Lung microvascular endothelial cell (primary cell): ENCODE measurements at places on chromosomes 7 and 10.

DNA sequence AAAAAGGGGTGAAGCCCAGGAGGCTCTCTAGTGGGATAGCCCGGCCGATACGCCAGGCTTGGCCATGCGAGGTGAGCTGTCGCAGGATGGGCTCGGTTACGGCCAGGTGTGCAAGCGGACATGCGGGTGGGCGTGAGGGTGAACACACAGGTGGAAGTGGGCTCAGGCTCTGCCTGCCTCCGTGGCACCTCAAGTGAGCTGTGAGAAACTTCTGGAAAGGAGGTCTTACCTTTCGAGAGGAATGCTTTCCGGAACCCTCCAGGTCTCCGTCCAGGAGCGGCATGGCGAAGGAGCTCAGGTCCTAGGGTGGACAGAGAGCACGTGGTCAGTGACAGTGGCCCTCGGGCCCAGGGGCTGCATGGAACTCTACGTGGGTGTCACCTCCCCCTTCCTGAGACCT, 90.7 kb downstream of the PRKAG2 start:
- DNase-seq, result no peak

DNA sequence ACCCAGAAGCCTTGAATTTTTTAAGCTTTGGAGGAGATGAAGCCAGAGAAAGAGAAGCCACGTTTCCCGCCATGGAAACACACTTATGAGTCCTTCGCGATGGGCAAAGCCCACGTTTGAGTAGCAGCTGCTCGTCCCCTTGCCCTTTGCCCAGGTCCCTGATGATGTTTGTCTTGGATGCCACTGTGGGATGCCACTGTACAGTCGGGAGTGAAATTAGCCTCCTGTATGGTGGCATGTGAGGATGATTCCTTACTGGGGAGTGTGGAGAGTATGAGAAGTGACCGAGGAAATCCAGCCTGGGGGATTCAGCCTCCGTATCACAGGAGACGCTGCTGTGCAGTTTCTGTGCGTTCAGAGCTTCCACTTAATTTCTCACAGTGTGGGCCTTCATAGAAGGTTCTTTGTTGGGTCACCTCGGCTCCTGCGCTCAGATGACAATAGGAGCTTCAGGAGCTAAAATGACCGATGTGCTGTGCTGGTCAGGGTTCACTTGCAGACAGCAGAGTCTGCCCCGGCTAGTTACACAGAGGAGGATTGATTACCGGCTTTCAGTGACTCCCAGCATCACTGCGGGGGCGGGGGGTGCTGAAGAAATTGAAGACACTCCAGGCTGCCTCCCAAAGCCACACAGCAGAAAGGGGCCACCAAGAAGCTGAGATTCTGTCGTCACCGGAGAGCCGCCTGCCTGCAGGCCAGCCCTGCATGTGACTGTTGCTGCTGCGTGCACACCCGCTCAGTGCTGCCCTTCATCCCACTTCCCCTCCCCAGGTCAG, 122.1 kb upstream of the SFMBT2 start:
- DNase-seq, result no peak

GRCh38 chr10:67541411-67541810, 154.6 kb downstream of the CTNNA3 start:
- DNase-seq, result no peak

GRCh38 chr10:95214369-95214768, 20.3 kb downstream of the ACSM6 start:
- no peak for DNase-seq

DNA sequence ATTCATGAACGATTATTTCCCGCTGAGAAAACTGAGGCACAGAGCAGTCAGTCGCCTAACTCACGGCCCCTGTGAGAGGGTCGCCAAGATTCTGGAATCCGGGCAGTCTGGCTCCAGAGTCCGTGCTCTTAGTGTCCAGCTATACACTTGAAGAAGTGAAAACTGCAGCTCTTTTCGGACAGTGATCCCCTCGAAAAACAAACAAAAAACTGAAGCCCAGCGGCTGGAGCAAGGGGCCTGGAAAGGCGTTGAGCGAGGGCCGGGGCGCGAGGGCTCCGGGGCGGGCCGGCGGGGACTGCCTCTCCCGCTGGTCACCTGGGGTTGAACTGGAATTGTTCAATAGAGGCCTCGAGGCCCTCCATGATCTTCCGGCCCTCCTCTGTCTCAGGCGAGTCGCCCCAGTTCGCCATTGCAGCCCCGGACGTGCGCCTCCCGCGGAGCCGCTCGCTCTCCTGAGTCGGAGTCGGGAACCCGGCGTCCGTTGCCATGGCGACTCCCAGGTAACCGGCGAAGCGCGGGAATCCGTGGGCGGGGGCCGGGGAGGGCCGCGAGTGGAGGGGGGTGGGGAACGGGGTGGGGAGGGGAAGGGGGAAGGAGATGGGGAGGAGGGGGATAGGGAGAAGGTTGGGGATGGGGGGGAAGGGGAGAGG, 881 bp downstream of the C10orf67 start:
- DNase-seq, result no peak

DNA sequence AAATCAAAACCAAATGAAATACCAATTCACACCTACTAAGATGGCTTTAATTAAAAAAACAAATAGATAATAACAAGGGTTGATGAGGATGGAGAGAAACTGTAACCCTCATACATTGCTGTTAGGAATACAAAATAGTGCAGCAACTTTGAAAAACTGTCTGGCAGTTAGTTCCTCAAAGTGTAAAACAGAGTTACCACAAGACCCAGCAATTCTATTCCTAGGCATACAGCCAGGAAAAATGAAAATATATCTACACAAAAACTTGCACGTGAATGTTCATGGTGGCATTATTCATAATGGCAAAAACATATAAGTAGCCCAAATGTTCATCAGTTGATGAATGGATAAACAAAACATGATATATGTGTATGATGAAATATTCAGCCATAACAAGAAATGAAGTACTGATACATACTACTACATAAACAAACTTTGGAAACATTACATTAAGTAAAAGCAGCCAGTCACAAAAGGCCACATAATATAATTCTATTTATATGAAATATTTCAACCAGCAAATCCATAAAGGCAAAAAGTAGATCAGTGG, 83.5 kb downstream of the BRAF start:
- DNase-seq, result no peak

- DNase-seq, result no peak
Observed at GRCh38 chr10:104345515-104345914, 7.2 kb upstream of the ITPRIP start.

DNA sequence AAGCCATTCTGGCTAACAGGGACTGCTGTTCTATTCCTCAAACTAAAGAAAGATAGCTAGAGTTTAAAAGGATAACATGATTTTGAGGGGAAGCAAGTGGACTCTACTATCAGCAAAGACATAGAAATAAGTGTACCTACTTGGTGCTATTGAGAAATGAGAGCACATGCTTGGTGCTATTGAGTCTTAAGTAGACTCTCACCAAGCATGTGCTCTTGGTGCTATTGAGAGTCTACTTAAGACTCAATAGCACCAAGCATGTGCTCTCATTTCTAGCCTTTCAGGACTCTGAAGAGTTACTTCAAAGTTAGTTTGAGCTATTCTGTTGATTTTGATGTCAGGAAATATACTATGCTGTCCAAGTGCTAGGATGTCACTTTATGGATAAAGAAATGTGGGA, 733.0 kb upstream of the ZWINT start:
- DNase-seq, result no peak

- no peak for DNase-seq
Observed at GRCh38 chr10:130064783-130065182, 45.8 kb downstream of the C10orf143 start.

GRCh38 chr7:55118426-55118825, 99.6 kb downstream of the EGFR start:
- DNase-seq, result no peak

DNA sequence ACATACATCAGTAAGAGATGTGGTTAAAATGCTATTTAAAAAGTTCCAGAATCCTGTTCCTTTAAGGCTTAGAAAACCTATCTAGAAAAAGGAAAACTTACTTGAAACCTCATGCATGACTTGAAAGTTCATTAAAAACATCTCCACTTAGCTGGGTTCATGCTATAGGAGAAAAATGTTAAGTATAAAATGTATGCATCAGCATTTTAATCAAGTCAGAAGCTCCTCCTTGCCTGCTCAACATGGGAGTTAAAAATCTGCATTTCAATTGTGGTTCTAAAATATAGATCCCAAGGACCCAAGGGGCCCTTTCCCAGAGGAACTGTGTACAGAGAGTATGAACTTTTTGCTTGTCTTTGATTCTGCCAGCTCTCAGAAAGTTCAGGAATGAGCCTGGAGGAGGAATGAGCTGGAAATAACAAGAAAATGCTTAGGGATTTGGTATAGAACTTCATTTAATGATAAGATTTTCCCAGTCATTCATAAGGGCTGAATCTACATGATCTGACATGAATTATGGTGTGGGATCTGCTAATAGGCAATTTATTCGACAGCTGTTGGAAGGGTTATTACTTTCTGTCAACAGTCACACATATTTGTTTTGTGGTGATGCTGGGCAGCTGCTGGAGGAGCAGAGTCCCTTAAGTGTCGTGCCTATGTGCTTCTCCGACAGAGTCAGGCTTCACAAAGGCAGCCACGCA, 85.6 kb upstream of the MTPN start:
- DNase-seq, result no peak

DNA sequence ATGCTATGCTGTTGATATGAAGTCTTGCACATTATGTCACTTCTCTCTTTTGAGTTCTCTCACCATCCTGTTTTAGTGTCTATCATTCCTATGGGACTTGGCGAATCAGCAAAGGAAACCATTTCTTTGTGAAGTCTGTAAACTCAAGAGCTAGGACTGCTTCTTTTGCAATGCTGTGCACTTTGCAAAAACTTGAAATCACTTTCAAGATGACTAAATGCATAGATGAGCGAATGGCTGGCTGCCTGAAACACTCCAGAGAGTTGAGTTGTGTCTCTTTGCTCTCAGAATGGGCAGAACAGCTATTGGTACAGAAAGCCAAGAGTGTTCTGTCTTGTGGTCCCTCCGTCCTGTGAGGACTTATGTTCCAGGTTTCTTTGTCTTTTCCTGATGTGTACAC, 18.3 kb upstream of the ELMO1 start:
- DNase-seq, result no peak

DNA sequence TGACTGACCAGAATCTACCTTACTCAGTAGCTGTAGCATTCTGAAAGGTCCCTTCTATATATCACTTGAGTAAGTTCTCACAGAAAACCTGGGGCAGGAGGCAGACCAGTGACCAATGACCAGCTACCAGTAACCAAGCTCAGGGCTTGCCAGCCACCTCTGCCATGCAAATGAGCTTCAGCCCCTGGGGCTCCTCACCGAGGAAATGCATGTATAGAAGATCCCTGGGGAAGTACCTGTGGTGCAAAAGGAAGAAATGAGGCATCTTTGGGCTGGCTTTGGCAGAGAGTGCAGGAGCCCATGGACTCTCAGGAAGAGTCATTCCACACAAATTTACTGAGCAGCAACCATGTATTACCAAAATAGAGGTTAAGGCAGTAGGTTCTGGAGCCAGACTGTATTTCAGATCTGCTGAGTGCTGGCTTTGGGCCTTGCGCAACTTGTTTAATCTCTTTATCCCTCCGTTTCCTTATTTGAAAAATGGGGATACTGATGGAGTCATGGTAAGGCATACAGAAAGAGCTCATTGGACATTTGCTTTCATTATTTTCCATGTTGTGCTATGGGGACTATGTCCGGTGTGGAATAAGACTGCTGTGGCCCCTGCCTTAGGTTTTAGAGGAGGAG, 41.1 kb upstream of the FAM204A start:
- DNase-seq, result no peak

DNA sequence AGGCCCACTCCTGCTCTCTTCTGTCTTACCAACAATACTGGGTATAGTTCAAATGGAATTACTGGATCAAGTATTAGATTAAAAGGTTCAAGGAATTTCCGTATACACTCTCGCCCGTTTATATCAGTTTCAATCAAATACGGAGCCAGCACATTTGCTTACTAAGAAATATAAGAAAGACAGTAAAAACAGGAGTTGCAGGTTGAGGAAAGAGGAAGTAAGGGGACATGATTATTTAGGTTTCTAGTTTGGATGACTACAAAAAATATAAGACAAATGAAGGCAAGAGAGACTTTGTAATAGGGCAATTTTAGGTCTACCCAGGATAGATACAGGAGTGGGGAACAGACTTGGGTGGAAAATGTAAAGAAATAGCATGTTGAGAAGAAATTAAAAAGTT, 109.9 kb upstream of the ABI1 start:
- no peak for DNase-seq

DNA sequence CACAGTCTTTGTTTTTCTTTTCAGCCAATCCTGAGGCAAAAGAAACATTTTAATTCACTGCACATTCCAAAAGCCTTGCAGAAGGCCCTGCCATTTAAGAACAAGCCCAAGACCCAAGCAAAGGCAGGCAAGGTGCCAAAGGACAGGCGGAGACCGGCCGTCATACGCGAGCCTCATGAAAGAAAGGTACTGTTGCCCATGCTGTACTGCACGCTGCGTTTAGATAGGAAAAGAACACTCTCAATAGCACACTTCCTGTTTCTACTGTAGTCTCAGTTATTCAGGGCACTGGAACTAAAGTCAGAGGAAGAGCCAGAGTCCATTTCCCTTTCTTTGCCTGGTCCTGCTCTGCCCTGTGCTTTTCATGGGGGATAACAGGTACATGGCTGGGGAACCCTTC, 47.6 kb downstream of the BMS1 start:
- DNase-seq, result peak; percentile 48

GRCh38 chr7:126178865-126179264, 1073.9 kb downstream of the GRM8 start:
- DNase-seq, result no peak

DNA sequence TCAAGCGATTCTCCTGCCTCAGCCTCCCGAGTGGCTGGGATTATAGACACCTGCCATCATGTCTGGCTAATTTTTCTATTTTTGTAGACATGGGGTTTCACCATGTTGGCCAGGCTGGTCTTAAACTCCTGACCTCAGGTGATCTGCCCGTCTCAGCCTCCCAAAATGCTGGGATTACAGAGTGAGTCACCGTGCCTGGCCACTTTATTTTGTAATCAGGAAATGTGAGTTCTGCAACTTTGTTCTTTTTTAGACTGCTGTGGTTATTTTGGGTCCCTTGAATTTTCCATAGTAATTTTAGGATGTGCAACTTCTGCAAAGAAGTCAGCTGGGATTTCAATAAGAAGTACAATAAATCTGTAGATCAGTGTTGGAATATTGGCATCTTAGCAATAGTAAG, 96.8 kb downstream of the CYTH3 start:
- peak; percentile 27 for DNase-seq

GRCh38 chr10:88064608-88065382, 201.4 kb downstream of the PTEN start:
- peak; percentile 20 for DNase-seq
